Thoracic aorta (tissue), 2 donors: ENCODE measurements at places on chromosomes 3 and 15.

DNA sequence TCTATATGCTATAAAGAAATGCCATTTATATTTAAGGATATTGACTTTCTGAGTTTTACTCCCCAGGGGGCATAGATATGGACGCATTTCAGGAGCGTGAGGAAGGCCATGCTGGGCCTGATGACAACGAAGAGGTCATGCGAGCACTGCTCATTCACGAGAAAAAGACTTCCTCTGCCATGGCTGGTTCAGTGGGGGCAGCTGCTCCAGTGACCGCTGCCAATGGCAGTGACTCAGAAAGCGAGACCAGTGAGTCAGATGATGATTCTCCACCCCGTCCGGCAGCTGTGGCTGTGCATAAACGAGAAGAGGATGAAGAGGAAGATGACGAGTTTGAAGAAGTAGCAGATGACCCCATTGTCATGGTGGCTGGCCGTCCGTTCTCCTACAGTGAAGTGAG is 38.4 kb downstream of the GTF2E1 start:
- H3K27me3 ChIP-seq = no peaks in the 10 kb centered on the region
- DNase-seq = no peak
- H3K4me1 ChIP-seq = peaks cover 5% of the 10 kb centered on the region

GRCh38 chr3:64414043-64414442 is 188.8 kb upstream of the PRICKLE2 start:
- no peak overlapping the region for H3K27ac ChIP-seq
- no peak overlapping the region for H3K4me3 ChIP-seq
- DNase-seq = no peak
- no peaks in the 10 kb centered on the region for H3K27me3 ChIP-seq
- H3K4me1 ChIP-seq = no peaks in the 10 kb centered on the region

GRCh38 chr3:169077394-169077906 is 586.1 kb downstream of the MECOM start:
- no peak overlapping the region for H3K27ac ChIP-seq
- no peak for DNase-seq
- no peak overlapping the region for H3K4me3 ChIP-seq
- H3K27me3 ChIP-seq = no peaks in the 10 kb centered on the region
- H3K36me3 ChIP-seq = no peaks in the 10 kb centered on the region

- H3K4me3 ChIP-seq = no peak overlapping the region
- peaks cover 14% of the 10 kb centered on the region for H3K36me3 ChIP-seq
- no peaks in the 10 kb centered on the region for H3K4me1 ChIP-seq
- H3K27ac ChIP-seq = no peak overlapping the region
Measured at GRCh38 chr15:51801391-51801835, 28.0 kb upstream of the TMOD3 start.

GRCh38 chr15:68983961-68984481 is 30.5 kb upstream of the NOX5 start:
- DNase-seq = no peak
- H3K4me3 ChIP-seq = no peak overlapping the region
- H3K27me3 ChIP-seq = no peaks in the 10 kb centered on the region
- H3K36me3 ChIP-seq = no peaks in the 10 kb centered on the region
- no peak overlapping the region for H3K27ac ChIP-seq
- no peaks in the 10 kb centered on the region for H3K4me1 ChIP-seq

GRCh38 chr3:14431452-14431916 is 29.1 kb downstream of the SLC6A6 start:
- H3K36me3 ChIP-seq = no peaks in the 10 kb centered on the region
- peaks cover 58% of the 10 kb centered on the region for H3K4me1 ChIP-seq
- H3K27ac ChIP-seq = peak overlapping the region; percentile 77
- DNase-seq = no peak
- H3K27me3 ChIP-seq = no peaks in the 10 kb centered on the region
